Central memory CD4-positive, alpha-beta T cell (primary cell): ENCODE measurements at places on chromosomes 5 and 9.

- no peak for DNase-seq
These were observed 12.7 kb upstream of the DAB2 start for GRCh38 chr5:39437467-39437866.

- DNase-seq, result no peak
These were observed 699.5 kb downstream of the CETN3 start for GRCh38 chr5:89710006-89710405.

GRCh38 chr5:53130266-53130665, 20.7 kb upstream of the MOCS2 start:
- DNase-seq, result no peak

DNA sequence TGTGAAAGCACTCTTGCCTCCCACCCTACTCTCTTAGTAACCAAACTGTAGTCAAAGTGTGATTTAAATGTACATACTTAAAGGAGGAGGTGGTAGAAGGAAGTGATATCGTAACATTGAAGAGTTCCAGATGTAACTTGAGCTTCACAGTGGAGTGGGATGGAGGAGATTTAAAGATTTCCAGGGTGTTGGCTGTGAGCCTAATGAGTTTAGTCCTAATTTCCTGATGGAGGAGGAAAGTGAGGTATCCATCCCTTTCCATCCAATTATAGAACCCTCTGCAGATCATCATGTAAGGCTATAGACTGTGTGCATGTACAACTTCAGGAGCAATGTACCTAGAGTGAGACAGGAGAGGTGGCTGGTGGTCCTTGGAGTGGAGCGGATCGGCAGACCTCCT, 1163.9 kb upstream of the SEMA6A start:
- DNase-seq, result no peak

GRCh38 chr9:87615136-87615535, 110.8 kb upstream of the CTSL start:
- no peak for DNase-seq

DNA sequence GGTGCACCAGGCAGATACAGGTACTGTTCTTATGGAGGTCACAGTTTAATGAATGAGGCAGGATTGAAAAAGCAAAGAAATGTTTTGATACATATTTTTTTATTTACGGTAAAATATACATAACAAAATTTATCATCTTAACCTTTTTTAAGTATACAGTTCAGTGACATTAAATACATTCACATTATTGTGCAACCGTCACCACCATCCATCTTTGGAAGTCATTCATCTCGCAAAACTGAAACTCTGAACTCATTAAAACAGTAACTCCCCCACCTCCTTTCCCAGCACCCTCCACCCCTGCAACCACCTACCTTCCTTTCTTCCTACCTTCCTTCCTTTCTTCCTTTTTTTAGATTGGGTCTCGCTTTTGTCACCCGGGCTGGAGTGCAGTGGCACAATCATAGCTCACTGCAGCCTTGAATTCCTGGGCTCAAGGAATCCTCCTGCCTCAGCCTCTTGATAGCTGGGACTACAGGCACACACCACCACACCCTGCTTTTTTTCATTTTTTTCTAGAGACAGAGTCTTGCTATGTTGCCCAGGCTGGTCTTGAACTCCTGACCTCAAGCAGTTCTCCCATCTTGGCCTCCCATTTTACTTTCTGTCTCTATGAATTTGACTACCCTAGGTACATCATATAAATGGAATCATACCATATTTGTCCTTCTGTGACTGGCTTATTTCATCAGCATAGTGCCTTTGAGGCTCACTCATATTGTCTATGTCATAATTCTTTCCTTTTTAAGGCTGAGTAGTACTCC, 22.5 kb upstream of the PSD2 start:
- DNase-seq, result no peak
